ENCODE measurements at places on chromosomes 2 and 18. TPM values are rescaled to one million over a fixed set of nuclear protein-coding genes. Genes with fewer than 3 reads are reported as not detected.

The CABYR gene
- total RNA-seq, result 2.0 TPM

The TBC1D8 gene
- 9.4 TPM for total RNA-seq

The IL36A gene
- total RNA-seq, result not detected

The UGT1A8 gene
- total RNA-seq, result not detected

The SAG gene
- total RNA-seq, result not detected

The CCBE1 gene
- total RNA-seq, result 30.1 TPM

The DOK6 gene
- total RNA-seq, result 3.1 TPM

The SPP2 gene
- total RNA-seq, result not detected

The DSG2 gene
- 1.6 TPM for total RNA-seq

The DTNA gene
- 2.4 TPM for total RNA-seq

The SRD5A2 gene
- total RNA-seq, result not detected

The HRH4 gene
- total RNA-seq, result not detected

The EFHD1 gene
- total RNA-seq, result 2.1 TPM

The BCL2 gene
- 1.9 TPM for total RNA-seq

The OXER1 gene
- not detected for total RNA-seq

The TBR1 gene
- total RNA-seq, result not detected

The ANKRD44 gene
- total RNA-seq, result 7.6 TPM

The MPHOSPH10 gene
- total RNA-seq, result 12.3 TPM

The CENPA gene
- 1.6 TPM for total RNA-seq

The KCNF1 gene
- not detected for total RNA-seq

The MCEE gene
- 12.8 TPM for total RNA-seq

The CTIF gene
- total RNA-seq, result 60.8 TPM

The C2orf80 gene
- total RNA-seq, result not detected

The NAPG gene
- total RNA-seq, result 30.7 TPM

The AFF3 gene
- 0.32 TPM for total RNA-seq

The ACMSD gene
- total RNA-seq, result not detected

The LONRF2 gene
- not detected for total RNA-seq

The EVX2 gene
- total RNA-seq, result not detected

Measured in cardiac atrium fibroblast (primary cell).